NCI-H1417 treated with DMSO at 0.1 percent for 48 hours (cell line): ENCODE measurements at places on chromosomes 4 and X.

GRCh38 chr4:174216799-174217272 is 66.6 kb downstream of the FBXO8 start:
- no peak for DNase-seq

GRCh38 chr4:173919196-173919595 is 364.3 kb downstream of the FBXO8 start:
- DNase-seq: no peak

DNA sequence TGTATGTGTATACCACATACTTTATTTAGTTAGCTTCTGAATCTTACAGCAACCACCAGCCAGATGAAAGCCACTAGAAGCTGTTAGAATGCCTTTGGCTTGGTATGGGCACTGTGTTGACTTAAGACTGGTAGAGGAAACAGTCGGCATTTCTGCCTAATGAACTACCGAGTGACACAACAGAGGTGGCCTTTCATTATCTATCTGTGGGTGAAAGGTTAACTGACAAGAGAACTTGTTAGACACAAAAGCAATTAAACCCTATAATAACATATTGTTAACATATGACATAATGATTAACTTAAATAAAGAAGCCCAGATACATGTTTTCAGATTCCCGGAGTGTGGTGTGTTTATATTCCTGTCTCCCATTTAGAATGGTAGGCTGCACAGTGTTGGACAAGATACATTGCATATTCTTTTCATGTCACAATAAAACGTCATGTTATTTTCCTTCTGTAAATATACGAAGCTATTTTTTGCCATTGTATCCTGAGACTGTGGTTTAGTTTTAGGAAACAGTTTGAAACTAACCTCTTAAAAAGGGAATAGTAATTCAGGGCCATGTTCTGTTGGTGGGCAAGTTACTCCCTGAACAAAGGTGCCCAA is 181.5 kb downstream of the SLIT2 start:
- DNase-seq: peak; percentile 47

GRCh38 chrX:75522565-75523431 is at the start of gene ZDHHC15:
Gene ZDHHC15, minus strand, starts transcription at chrX:75523037. Its CDS starts 13 bp downstream, at chrX:75523024.
- DNase-seq: peak; percentile 20

DNA sequence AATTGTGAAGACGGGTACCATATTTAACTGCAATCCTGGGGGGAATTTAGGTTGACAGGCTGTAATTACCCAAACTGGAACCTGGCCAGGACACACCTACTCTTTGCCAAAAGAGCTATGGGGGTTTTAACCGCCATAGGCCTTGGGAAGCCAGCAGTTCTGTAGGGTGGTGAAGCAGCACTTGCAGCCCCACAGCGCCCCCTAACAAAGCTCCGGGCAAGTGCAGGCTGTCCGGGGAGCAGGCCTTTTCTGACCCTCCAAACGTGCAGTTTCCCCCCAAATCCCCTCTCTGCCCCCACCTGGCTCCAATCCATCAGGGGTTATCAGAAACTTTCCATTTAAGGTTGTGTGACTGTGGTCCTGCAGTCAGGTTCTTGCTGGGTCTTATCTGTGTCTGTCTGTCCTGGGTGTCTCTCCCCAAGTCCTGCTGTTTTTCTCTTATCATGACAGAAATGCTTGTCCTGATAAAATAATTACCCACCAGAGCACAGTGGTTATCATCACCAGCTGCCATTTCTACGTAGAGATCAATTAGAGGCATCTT is 350.9 kb downstream of the MID1IP1 start:
- peak; percentile 96 for DNase-seq
